ENCODE measurements at places on chromosomes 7 and 10.

DNA sequence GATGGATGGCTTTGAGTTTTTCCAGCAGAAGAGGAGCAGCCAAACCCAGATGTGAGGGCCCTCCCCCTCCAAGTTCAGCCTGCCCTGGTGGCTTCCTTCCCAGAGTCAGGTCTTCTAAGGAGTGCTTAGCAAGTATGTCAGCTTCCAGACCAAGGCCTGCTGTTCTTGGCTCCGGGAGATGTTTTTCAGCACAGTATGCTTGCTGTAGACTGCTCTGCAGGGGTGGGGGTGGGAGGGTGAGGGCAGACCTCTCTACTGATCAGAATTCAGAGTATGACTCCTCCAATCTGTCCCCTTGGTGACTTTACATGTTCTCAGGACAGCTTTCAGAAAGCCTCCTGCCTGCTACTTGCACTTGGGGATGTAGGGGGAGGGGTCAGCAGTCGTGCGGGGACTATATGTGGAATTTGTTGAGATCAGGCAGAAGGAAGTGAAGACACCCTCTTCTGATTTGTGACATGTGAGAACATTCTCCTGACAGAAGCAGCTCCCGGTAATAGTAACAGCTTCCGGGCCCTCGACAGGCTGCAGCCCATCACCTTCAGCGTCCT, 516.4 kb upstream of the ZMIZ1 start:
- H3K27ac ChIP-seq = no peak overlapping the region
- H3K4me1 ChIP-seq = no peaks in the 10 kb centered on the region
- DNase-seq = no peak
- no peaks in the 10 kb centered on the region for H3K36me3 ChIP-seq
- no peaks in the 10 kb centered on the region for H3K27me3 ChIP-seq
- no peak overlapping the region for H3K4me3 ChIP-seq

GRCh38 chr7:128303643-128304042, 40.1 kb downstream of the RBM28 start:
- peaks cover 16% of the 10 kb centered on the region for H3K36me3 ChIP-seq
- H3K27me3 ChIP-seq = no peaks in the 10 kb centered on the region
- H3K4me1 ChIP-seq = no peaks in the 10 kb centered on the region
- H3K27ac ChIP-seq = no peak overlapping the region
- DNase-seq = no peak

DNA sequence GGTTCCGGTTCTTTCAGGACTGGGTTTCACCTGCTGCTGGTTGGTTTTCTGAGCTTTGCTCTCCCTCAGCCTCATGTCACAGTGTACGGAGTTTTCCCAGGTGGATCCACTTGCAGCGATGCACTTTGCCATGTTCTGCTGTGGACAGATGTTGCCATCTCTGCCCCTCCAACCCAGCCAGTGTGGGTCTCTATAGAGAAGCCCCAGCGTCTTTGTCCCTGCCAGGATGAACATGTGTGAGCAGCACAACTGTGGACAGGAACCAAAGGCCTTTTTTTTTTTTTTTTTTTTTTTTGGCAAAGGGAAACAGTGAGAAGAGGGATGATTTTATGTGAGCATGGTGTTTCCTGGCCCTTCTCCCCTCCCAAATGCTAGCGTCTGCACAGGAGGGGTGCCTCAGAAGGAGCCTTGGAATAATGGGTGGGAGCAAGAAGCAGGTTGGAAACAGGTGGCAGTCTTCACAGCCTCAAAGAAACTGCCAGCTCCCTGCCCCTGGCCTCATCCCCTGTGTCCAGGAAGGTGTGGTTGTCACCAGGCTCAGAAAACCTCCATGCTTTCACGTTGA, 106.5 kb downstream of the RPS24 start:
- no peaks in the 10 kb centered on the region for H3K36me3 ChIP-seq
- no peak for DNase-seq
- no peaks in the 10 kb centered on the region for H3K4me1 ChIP-seq
- H3K4me3 ChIP-seq = no peak overlapping the region
- no peaks in the 10 kb centered on the region for H3K27me3 ChIP-seq
- no peak overlapping the region for H3K27ac ChIP-seq

DNA sequence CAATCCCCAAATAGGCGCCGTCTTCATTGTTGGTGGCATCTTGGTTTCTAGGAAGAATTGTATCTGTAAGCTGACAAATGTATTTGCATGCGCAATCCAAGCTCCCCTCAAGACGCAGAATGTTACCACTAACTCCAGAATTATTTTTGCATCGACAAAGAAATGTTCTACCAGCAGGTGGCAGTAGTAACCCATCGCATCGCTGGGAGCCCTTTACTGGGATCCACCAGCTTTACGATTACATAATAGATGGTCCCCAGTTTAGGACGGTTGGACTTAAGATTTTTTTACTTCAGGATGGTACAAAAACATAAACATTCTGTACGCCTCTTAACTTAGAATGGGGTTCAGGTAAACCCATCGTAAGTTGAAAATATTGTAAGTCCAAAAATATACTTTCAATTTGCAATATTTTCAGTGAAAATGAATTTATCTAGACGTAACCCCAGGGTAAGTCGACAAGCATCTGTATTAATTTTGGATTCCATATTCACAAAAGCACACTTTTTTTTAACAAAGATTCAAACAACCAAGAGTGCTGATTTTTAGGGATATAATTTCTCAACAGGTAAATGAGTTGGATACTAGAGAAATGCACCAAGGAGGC, 114.0 kb upstream of the COBL start:
- H3K27ac ChIP-seq = no peak overlapping the region
- H3K4me1 ChIP-seq = no peaks in the 10 kb centered on the region
- no peak overlapping the region for H3K4me3 ChIP-seq
- no peaks in the 10 kb centered on the region for H3K36me3 ChIP-seq

DNA sequence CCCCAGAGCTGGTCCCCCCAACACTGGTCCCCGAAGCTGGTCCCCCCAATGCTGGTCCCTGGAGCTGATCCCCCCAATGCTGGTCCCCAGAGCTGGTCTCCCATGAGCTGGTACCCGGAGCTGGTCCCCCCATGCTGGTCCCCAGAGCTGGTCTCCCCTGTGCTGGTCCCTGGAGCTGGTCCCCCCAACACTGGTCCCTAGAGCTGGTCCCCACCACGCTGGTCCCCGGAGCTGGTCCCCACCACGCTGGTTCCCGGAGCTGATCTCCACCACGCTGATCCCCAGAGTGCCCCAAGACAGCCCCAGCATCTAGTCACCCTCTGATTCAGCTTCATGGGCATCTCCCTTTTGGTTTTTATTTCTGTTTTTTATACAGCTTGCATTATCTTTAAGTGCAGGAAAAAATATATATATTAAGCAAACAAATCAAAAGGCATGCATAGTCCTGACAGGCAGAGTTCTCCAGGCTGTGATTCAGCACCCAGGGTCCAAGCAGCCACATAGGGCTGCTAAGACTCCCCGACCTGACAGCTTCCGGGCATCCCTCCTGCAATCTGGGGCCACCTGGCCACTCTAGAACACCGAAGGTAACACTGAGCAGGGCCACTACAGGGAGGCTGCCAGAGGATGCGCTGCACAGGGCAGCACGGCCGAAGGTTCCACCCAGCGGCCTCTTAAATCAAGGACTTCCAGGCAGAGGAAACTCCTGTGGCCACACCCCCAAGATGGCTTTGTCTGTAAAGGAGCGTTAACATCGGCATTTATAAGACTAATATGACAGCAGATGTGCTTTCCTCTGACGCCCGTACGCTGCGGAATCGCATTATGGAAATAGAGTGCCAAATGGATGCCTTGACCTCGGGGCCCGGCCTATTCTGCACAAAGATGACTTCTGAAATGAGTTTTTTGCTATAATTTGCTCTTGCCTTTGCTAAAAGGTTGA, 215.0 kb downstream of the PTPRN2 start:
- no peaks in the 10 kb centered on the region for H3K4me1 ChIP-seq
- no peak overlapping the region for H3K4me3 ChIP-seq
- H3K36me3 ChIP-seq = no peaks in the 10 kb centered on the region
- no peak overlapping the region for H3K27ac ChIP-seq
- DNase-seq = no peak

GRCh38 chr7:114921631-114922025, 266 bp upstream of the MDFIC start:
- H3K36me3 ChIP-seq = no peaks in the 10 kb centered on the region
- peaks cover 16% of the 10 kb centered on the region for H3K4me1 ChIP-seq
- H3K27ac ChIP-seq = peak overlapping the region; percentile 86
- no peaks in the 10 kb centered on the region for H3K27me3 ChIP-seq
- no peak for DNase-seq

- no peak for DNase-seq
- H3K4me1 ChIP-seq = no peaks in the 10 kb centered on the region
- H3K27me3 ChIP-seq = no peaks in the 10 kb centered on the region
- no peaks in the 10 kb centered on the region for H3K36me3 ChIP-seq
- no peak overlapping the region for H3K4me3 ChIP-seq
Measured at GRCh38 chr10:13056456-13057077, 43.4 kb upstream of the OPTN start.

- no peaks in the 10 kb centered on the region for H3K27me3 ChIP-seq
- no peak overlapping the region for H3K4me3 ChIP-seq
- H3K36me3 ChIP-seq = no peaks in the 10 kb centered on the region
- H3K4me1 ChIP-seq = no peaks in the 10 kb centered on the region
- DNase-seq = no peak
Measured at GRCh38 chr7:136687693-136688322, 180.6 kb upstream of the CHRM2 start.

- no peaks in the 10 kb centered on the region for H3K27me3 ChIP-seq
- no peak for DNase-seq
- H3K27ac ChIP-seq = no peak overlapping the region
- H3K4me1 ChIP-seq = no peaks in the 10 kb centered on the region
Measured at GRCh38 chr10:86127274-86127819, 239.2 kb downstream of the GRID1 start.

- no peaks in the 10 kb centered on the region for H3K27me3 ChIP-seq
- no peaks in the 10 kb centered on the region for H3K4me1 ChIP-seq
- no peaks in the 10 kb centered on the region for H3K36me3 ChIP-seq
- H3K27ac ChIP-seq = no peak overlapping the region
- no peak for DNase-seq
Measured at GRCh38 chr7:31036924-31037323, 15.2 kb upstream of the ADCYAP1R1 start.
